CD4-positive, alpha-beta T cell treated with Interleukin-10 for 1 hour (primary cell): ENCODE measurements at places on chromosomes 3 and 15.

- no peak for DNase-seq
Measured at GRCh38 chr15:29883126-29883525, 60.9 kb upstream of the TJP1 start.

GRCh38 chr3:175748087-175748730, 889.1 kb downstream of the NAALADL2 start:
- no peak for DNase-seq

GRCh38 chr15:86317384-86317740, 237.7 kb downstream of the AGBL1 start:
- DNase-seq: no peak

- peak; percentile 4 for DNase-seq
Measured at GRCh38 chr3:30779686-30780287, 114.7 kb downstream of the GADL1 start.

DNA sequence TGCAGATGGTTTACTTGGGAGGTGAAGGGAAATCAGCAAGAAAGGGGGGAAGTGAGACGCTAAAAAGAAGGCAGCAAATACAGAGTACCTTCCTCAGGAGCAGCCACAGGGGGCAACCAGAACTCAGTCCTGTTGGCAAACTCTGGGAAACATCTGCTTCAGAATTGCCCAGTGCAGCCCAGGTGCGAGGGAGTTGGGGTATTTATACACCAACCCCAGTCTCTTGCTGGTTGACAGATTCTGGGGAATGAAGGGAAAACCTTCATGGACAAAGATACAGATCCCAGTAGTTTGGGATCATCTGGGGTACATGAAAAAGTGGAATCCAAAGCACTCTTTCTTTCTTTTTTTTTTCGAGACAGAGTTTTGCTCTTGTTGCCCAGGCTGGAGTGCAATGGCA, 25.3 kb upstream of the PGPEP1L start:
- no peak for DNase-seq

DNA sequence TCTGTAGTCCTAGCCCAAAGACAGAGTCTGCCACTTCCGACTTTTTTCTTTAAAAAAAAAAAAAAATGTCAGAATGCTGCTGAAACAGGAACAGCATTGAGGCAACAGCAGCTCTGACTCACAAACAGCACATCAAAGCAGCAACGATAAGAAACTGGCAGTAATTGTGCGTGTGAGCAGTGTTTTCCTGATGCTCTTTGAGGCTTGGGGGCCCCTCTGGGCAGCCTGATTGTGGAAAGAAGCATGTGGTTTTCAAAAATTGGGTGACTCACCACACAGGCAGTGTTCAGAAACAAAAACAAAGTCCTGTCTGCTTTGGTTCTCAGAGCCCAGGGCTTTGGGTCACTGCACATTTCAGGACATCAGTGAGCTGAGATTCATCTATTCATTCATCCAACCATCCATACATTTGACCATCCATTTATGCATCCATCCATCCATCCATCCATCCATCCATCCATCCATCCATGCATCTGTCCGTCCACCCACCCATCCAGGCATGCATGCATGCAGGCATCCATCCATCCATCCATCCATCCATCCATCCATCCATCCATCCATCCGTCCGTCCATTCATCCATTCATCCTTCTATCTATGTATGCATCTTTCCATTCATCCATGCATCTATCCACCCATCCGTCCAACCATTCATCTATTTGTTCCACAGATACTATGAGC, 308.4 kb downstream of the RPLP1 start:
- DNase-seq: peak; percentile 84

DNA sequence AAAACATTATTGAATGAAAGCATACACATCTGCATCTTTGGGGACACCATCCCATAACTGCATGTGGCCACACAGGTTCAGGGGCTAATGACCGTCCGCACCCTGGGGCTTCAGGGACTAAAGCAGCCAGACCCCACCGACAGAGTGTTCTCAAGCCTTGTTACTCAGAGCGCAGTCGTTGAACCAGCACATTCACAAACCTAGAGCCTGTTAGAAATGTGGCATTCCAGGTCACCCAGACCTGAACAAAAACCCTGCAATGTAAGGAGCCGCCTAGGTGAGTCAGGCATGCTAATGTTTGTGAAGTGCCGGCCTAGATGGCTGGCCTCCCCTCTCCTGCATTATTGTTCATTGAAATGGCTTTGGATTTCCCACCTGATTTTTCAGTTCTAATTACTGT, 52.3 kb upstream of the HACD2 start:
- DNase-seq: no peak

- no peak for DNase-seq
Measured at GRCh38 chr15:71752128-71752527, 58.2 kb upstream of the NR2E3 start.

DNA sequence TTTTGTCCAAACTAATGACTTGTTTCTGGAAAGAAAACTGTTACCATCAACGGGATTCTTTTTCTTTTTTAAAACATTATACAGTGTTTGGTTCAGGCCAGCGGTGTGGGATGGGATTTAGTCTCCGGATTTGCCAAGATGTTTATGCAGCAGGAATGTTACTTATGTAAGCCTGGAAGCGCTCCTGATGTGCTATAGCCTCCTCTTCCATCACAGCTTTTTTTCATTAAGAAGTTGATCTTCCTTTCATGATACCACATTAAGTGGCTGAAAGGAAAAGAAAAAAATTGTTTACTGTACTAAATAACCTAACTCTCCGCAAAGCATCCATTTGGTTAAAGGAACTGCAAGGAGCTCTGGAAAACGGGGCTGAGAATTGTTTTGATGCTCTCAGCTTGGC, 120.5 kb upstream of the ALDH1A3 start:
- no peak for DNase-seq

DNA sequence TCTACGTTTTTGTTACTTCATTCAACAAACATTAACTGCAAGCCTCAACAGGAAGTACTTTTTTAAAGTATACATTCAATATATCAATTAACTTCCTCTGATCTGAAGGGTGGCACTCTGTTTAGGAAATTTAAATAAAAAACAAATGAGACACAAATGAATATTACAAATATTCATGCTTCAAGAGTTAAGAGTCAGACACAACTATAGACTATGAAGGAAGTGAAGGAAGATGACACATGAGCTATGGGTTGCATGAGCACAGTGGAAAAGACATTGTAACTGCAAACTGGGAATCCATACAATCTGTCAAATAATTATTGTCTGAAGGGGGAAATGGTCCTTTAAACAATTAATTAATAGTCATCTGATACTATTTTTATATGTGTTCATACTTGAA, 26.8 kb upstream of the ALCAM start:
- no peak for DNase-seq

DNA sequence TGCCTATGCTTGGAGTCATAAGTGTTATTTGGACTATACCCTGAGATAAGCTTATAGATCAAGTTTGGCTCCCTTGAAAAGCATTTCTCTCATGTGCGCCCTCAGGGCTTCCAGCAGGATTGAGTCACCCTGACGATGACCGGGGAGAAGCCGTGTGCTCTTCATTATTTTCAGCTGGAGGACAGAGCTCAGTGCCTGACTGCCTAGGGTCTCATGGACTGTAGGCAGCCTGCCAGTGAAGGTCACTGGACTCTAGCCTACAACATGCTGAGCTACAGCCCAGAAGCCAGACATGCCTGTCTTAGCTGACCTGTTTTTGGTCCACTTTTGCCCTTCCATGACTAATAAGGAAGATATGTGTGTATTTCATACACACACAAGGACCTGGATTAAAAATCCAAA, 31.6 kb upstream of the NUDT16 start:
- DNase-seq: no peak

GRCh38 chr3:173529062-173529711, 131.6 kb downstream of the NLGN1 start:
- DNase-seq: no peak

DNA sequence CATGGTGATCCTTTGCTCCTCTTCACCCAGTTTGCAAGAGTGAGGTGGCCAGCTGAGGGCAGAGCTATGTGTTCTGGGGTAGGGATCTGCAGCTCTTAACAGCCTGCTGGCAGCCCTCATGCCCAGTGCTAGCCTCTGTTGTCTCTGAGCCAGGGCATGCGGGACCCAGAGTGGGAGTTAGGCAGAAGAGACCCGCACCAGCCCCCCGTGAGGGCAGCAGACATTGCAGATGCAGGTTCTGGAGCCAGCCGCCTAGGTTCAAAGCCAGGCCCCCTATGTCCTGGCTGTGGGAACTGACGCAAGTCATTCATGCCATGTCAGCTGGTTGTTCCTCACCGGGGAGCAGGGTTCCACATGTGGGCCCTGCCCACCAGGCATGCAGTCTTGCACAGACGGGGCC, 74.7 kb downstream of the DNAJB8 start:
- no peak for DNase-seq

- DNase-seq: no peak
Measured at GRCh38 chr3:129057249-129057648, 3.3 kb upstream of the GP9 start.

- peak; percentile 44 for DNase-seq
Measured at GRCh38 chr3:184334470-184335158, 2.8 kb upstream of the FAM131A start.

DNA sequence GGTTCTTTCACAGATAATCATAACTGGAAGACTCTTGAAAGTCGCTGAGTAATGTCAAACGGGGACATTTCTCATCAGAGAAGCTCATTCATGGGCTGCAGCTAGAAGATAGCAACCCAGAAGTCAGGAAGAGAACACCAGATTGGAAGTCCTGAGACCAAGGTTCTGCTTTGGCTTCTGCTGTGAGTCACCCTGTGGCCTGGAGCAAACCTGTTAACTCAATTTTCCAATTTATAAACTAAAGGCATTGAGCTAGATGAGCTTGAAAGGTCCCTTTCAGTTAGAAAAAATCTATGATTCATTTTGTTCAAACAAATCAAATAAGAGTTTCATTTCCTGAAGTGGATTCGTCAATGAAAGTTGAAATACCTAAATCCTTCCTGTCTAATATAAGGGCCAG, 402.2 kb downstream of the EPHB1 start:
- no peak for DNase-seq

DNA sequence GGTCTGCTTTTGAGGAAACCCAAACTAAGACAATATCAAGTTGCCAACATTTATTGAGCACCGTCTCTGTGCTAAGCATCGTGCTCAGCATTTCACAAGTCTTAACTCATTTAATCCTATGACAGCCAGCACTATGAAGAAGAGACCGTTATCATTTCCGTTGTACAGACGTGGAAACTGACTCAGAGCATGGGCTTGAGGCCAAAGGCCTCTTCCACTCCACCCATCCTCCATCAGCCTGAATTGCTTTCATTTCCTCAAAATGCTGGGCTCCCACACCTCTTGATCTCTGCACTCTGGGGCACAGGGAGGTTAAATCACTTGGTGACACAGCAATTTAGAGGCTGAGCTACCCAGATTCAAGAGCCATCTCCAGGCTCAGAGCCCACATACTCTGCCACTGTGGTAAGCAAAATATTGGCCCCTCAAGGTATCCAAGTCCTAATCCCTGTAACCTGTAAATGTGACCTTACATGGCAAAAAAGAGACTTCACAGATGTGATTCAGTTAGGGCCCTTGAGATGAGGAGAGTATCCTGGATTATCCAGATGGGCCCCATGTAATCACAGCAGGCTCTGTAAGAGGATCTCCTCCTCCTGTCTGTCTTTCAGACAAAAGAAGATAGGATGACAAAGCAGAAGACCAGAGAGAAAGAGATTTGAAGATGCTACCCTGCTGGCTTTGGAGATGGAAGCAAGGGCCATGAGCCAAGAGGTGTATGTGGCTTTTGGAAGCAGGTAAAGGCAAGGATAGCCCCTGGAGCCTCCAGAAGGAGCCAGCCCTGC, 24.3 kb upstream of the FLNB start:
- DNase-seq: peak; percentile 52

DNA sequence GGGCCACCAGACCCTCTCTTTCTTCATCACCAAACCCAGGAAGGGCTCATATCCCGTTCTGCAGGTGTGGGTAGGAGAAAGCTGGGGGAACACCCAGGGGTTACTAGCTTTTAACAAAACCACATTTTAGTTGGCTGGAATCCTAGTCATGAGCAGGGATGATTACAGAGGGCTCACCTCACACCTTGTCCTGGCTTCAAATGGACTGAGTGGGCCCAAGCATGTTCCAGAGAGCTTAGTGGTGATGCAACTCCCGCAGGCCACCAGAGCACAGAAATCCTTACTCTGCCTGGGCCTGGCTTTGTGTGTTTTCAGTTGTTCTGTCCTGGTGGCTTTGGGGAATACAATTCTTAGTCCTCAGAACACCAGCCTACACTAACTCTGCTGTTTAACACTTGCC, 56.8 kb upstream of the RYK start:
- DNase-seq: no peak

DNA sequence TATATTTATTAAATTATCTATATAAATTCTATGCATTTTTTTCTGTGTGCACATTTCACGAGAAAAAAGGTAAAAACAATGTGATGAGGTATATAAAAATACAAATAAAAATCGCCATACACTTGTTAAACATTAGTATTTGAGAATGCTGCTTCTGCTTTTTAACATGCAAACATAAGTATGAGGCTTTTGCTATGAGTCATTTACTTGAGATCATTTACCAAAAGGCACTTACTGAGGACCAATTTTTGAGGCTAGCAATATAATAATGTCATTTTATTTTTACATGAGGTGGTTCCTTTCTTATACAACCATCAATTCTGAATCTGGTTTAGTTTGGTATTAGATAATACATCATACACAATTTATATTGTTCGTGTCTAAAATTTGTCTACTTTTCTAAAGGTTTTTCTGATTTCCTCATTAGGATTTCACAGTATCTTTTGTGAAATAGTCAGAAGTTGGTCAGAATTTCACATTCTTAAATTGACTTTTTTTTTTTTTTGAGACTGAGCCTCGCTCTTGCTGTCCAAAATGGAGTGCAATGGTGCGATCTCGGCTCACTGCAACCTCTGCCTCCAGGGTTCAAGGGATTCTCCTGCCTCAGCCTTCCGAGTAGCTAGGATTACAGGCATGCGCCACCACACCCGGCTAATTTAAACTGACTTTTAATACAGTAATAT, 25.6 kb downstream of the DCUN1D1 start:
- DNase-seq: no peak

- no peak for DNase-seq
Measured at GRCh38 chr3:169246158-169246557, 417.4 kb downstream of the MECOM start.

GRCh38 chr15:46897266-46897665, 820.0 kb upstream of the SEMA6D start:
- DNase-seq: no peak

DNA sequence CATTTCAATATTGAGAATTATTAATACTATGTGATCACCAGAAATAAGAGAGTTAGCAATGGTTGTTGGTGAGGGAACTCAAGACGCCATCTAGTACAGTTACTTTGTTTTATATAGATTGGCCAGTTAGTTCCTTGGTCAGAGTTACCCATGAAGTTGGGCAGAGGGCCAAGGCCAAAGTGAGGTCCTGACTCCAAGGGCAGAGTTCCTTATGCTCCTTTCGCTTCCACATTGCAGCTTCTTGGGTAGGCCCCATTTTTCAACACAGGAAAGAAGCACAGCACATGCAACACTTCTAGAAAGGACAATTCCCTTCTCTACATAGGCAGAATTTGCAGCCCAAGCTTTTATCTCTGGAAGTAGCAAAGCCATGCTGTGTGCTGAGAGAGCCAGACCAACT, 178.6 kb downstream of the KCNAB1 start:
- no peak for DNase-seq
